OCI-LY7 (cell line): ENCODE measurements at places on chromosomes 2 and 18. TPM values are rescaled to one million over a fixed set of nuclear protein-coding genes. Genes with fewer than 3 reads are reported as not detected.
A peak's percentile ranks its signal among the peaks of the same experiment; 100 is the strongest.

GRCh38 chr2:63820969-63821368 lies 20.7 kb upstream of the UGP2 start:
- peak; percentile 44 for DNase-seq

DNA sequence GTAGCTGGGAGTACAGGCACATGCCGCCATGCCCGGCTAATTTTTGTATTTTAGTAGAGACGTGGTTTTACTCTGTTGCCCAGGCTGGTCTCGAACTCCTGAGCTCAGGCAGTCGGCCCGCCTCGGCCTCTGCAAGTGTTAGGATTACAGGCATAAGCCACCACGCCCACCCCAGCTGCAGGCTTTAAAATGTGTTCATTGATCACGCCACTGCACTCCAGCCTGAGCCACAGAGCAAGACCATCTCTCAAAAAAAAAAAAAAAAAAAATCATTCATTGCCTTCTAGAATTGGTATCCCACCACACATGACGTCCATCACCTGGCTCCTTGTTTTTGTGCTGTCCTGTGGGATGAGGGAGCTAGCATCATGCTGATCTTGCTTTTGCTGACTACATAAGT lies 127.4 kb downstream of the VIT start:
- no peak for DNase-seq

DNA sequence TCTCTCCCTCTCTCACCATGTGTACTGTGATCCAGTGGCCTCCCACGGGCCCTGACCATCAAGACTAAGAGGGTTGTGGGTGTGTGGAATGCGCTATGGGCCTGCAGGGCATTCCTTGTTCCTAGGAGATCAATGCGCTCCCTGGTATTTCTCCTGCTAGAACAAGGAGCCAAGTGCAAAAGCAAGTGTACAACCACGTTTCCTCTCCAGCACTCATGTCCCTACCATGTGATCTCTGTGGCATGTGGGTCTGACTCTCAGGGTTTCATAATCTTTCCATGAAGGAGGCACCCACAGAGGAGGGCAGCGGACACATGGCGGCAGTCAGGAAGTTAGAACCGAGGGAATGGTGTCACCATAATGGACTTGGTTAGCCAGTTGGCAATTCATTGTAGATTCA lies 91.4 kb downstream of the MAPK4 start:
- no peak for DNase-seq

GRCh38 chr2:158321264-158321663 lies 135.3 kb downstream of the CCDC148 start:
- DNase-seq = no peak

GRCh38 chr2:60512062-60512622 lies 41.3 kb downstream of the BCL11A start:
- DNase-seq = peak; percentile 51

GRCh38 chr18:13700153-13700552 lies 26.2 kb downstream of the FAM210A start:
- DNase-seq = peak; percentile 6

- no peak for DNase-seq
Measured at GRCh38 chr2:101782427-101782792, 84.9 kb downstream of the MAP4K4 start.

DNA sequence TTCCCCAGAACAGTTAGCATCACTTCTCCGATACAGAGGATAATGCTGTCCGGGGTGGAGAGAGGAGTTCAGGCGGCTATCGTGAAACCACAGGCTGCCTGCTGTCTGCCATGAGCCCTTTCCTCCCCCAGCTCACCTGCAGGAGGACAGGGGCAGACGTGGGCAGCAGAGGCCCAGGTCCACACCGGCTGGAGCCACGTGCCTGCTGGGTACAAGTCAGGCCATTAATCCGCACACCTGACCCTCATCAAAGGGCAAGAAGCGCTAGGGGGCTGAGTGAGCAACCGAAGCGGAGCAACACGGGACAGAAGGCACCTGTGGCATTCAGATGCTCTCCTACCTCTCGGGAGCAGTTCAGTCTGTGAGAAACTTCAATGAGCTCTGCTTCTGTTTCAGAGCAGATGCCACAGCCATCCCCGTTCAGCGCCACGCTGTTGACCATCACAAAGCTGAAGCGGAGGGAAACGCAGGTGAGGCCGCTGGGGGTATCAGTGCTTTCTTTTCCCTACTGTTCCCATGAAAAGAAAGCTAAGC lies 21.5 kb downstream of the MPPE1 start:
- DNase-seq = no peak

- no peak for DNase-seq
Measured at GRCh38 chr2:5145801-5146200, 546.4 kb upstream of the SOX11 start.

DNA sequence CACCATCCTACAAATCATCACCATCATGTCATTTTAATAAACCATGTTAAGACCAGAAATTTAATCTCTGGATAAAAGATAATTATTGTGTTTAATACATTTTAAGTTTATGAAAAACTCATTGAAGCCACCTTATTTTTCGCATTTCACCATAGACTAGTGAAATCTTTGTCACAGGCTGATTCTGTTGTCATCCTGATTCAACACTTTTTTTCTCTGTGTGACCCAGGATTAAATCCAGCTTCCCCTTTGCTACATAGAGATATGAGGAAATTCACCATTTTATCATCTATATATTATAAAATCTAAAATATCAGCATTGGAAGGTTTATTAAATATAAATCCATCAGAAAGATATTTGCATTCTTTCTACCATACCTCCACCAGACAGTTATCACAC lies 29.2 kb upstream of the MRO start:
- no peak for DNase-seq

- DNase-seq = no peak
Measured at GRCh38 chr2:206728277-206729199, 10.3 kb upstream of the DYTN start.

DNA sequence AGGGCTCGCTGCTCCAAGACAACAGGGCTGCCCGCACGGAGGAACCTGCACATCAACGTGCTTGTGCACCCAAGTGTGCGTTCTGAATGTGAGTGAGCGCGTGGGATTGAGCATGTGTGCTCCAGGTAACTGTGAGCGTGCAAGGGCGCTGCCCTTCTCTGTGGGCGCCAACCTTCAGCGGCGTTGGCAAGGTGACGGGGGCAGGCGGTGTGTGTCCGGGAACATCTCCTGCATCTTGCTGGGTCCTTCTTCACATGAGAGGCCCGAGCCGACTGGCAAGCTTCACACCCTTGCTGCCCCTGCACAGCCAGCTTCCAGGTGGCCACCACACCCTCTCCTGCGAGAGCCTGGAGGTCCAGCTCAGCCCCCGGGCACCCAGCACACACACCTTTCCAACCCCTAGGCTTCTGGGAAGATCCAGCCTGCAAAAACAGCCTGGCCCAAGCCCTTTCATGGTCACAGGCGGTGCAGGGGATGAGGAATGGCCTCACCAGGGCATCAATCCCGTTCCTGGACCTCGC lies 220.9 kb downstream of the HDAC4 start:
- no peak for DNase-seq

GRCh38 chr2:95314598-95314963 lies 17.4 kb downstream of the KCNIP3 start:
- DNase-seq = no peak

- DNase-seq = no peak
Measured at GRCh38 chr2:139099721-139100120, 319.5 kb upstream of the NXPH2 start.

GRCh38 chr18:59659508-59660170 lies 37.6 kb downstream of the CCBE1 start:
- no peak for DNase-seq

GRCh38 chr2:162103443-162104009 lies 29.5 kb upstream of the DPP4 start:
- no peak for DNase-seq

- DNase-seq = no peak
Measured at GRCh38 chr2:181607629-181608590, 49.0 kb downstream of the CERKL start.

DNA sequence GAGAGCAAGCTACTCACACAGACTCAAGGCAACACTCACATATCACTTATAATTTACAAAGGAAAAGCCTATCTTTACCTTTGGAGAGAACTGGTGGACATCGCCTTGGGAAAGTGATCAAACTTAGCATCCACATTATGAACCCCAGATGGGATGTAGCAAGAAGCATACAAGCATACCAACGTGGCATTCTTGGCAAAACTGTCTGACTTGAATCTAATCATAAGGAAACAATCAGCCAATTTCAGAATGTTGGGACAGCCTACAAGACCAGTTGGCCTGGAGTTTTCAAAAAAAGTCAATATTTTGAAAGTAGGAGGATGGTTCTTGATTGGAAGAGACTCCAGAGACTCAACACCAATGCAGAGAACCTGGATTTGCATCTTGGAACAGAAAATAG lies 79.1 kb upstream of the PMAIP1 start:
- DNase-seq = no peak

DNA sequence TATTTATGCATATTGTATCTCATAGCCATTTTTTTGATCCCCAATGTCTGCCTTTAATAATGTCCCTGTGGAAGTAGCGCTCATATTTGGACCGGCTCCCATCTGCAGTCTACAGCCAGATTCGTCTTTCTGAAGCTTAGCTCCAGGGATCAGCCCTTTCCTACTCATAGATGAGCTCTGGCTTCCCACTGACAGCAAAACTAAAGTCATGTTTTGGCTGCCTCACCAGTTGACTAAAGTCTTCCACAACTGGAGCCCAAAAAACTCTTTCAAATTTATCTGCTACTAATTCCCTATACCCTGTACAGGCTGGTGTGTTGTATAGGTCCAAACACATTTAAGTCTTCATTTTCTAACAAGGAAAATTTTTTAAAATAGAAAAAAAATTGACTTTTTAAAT lies 294.2 kb upstream of the HNMT start:
- no peak for DNase-seq

- no peak for DNase-seq
Measured at GRCh38 chr2:168165397-168165796, 82.0 kb downstream of the STK39 start.

- no peak for DNase-seq
Measured at GRCh38 chr2:231032575-231033140, 4.7 kb upstream of the C2orf72 start.

DNA sequence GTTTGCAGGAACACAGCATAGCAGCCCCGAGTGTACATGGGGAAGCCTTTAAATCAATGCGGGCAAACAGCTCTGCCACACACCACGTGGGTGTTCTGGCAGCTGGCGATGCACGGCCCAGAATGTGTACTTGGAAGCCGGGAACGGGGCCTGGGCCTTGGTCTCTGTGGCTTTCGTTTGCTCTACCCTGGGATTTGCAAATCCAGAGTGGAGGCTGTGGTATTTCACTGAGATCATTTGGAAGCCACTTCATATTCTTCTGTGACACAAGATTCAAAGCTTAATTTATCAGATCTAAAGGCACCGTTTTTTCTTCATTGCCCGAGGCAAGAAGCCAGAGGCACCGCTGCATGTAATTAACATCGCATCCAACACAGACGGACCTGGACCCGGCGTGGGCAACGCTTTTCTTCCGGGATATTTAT lies 246.3 kb upstream of the MYT1L start:
- no peak for DNase-seq

- no peak for DNase-seq
Measured at GRCh38 chr2:176027806-176028205, 25.7 kb upstream of the LNPK start.

GRCh38 chr2:189466656-189467055 lies 25.4 kb downstream of the WDR75 start:
- peak; percentile 16 for DNase-seq

DNA sequence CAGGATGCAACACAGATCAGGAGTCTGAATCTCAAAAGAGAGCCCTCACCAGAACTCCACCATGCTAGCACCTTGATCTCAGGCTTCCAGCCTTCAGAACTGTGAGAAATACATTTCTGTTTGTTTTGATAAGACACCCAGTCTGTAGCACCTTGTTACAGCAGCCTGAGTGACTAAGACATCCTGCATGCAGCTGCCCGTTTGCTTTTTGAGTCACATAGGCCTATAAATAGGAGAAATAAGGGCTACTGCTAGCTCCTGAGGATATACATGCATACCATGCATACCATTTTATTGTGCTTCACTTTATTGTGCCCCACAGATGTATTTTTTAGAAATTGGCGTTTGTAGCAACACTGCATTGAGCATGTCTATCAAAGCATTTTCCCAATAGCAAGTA lies 337.8 kb downstream of the CDH2 start:
- DNase-seq = no peak

DNA sequence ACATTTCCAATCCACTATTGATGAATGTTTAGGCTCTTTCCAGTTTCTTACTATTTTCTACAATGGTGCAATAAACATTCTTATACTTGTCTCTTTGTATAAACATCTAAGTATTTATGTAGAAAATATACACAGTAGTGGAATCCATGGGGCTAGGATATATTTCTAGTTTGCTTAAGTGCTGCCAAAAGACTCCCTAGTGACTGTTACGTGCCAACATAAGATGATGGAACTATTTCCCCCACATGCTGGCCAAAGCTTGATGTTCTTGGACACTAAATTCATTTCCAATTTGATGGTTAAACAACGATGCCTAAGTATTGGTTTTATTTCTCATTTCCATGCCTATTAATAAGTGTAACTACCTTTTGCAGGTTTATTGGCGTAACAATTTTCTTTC lies 378.4 kb upstream of the HNRNPA3 start:
- no peak for DNase-seq

- DNase-seq = no peak
Measured at GRCh38 chr2:61876400-61876799, 12.1 kb downstream of the CCT4 start.

- DNase-seq = no peak
Measured at GRCh38 chr2:39179974-39180960, 59.4 kb upstream of the SOS1 start.

DNA sequence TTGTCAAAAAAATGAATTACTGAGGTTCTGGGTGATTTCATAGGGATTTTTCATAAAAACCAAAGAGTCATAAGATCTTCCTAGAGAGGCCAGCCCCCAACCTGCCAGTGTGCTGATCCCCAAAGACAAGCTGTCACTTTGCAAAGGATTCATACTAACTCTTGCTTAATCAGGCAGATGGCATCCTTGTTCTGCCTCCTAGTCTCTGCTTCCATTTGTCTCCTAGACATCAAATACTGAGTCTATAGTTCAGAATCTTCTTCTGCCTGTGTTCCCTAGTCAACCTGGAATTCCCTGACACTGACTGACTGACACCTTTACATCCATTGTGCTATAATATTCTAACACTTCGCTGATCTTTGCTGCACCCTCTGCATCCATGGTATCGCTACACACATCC lies 84.9 kb downstream of the SLC8A1 start:
- no peak for DNase-seq

GRCh38 chr2:61410185-61410584 lies 60.7 kb downstream of the USP34 start:
- no peak for DNase-seq

GRCh38 chr2:171404261-171404660 lies 29.5 kb downstream of the METTL8 start:
- DNase-seq = no peak

- peak; percentile 5 for DNase-seq
Measured at GRCh38 chr2:51071191-51071590, 39.3 kb upstream of the NRXN1 start.

- no peak for DNase-seq
Measured at GRCh38 chr2:224055101-224055500, 16.0 kb upstream of the SERPINE2 start.

- DNase-seq = no peak
Measured at GRCh38 chr2:230829959-230830358, 34.8 kb upstream of the ITM2C start.

HRH4 gene
- total RNA-seq = not detected in 2 replicates

MORN2 gene
- 4.4 and 8.1 TPM in 2 replicates for total RNA-seq

CCDC85A gene
- total RNA-seq = not detected in 2 replicates

SCYGR3 gene
- not detected in 2 replicates for total RNA-seq

CHRND gene
- total RNA-seq = not detected in 2 replicates

MYO5B gene
- total RNA-seq = not detected in 2 replicates

APCDD1 gene
- not detected in 2 replicates for total RNA-seq

GYPC gene
- 96.4 and 107 TPM in 2 replicates for total RNA-seq

CNGA3 gene
- total RNA-seq = not detected in 2 replicates

PRSS56 gene
- not detected in 2 replicates for total RNA-seq

SIX3 gene
- not detected in 2 replicates for total RNA-seq

ATG9A gene
- total RNA-seq = 23.4 and 27.3 TPM in 2 replicates

CHPF gene
- total RNA-seq = 30.5 and 33.0 TPM in 2 replicates
